ENCODE measurements at places on chromosomes 4 and X.

DNA sequence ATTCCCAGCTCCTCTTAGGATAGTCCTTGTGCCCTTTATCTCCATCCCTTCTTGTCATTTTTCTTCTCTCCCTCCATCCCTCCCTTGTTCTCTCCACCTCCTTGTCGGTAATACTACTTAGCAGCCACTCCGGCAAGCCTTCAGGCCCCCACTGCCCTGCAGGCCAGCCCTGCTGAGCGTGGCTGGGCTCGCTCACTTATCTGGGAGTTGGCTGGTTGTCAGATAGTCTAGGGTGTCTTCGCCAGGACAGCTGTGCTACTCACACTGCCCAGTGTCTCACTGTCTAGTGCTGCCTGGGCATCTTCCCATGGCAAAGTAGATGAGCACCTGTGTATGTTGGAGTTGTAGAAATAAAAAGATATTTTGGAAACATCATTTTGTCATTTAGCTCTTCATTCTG, 75.0 kb downstream of the STK32B start:
- DNase-seq: no peak

- no peak for DNase-seq
These were observed 31.5 kb upstream of the KLHL2 start for GRCh38 chr4:165175879-165176278.

DNA sequence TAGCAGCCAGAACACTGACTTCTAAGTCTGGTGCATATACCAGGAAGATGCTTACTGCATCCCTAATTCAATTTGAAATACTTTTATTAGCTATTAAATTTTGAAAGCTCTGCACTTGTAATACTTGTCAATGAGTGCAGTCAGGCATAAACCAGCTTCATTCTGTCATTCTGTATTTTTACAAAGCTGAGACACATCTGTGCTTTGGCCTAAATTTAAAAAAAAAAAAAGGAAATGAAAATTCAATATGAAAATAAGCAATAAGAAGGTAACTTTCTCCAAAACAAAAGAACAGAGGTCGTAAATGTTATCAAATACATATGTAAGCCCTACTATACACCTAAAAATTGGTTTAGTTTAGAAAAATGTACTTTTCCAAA, 7.0 kb downstream of the SMIM14 start:
- no peak for DNase-seq

GRCh38 chrX:16981209-16981608, 34.8 kb downstream of the REPS2 start:
- DNase-seq: no peak

GRCh38 chr4:74632634-74633033, 161.7 kb downstream of the BTC start:
- DNase-seq: no peak

DNA sequence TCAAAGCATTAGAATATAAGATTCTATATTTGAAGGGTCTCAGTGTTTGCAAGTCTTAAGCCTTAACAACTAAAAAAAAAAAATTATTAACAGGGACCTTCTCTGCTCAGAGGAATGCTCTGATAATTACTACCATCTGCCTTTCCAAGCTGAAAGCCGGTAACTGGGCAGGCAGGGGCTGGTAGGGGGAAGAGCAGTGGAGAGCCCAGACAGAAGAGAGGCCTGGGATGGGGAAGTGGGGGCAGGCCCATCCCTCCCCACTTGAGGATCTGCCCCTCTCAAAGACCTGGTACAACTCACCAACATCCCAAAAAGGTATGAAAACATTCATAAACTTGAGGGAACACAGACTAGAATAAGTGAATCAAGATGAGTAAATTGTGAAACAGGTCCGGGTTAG, 113.9 kb downstream of the QDPR start:
- no peak for DNase-seq

- no peak for DNase-seq
These were observed 76.5 kb downstream of the RELL1 start for GRCh38 chr4:37609626-37610025.

DNA sequence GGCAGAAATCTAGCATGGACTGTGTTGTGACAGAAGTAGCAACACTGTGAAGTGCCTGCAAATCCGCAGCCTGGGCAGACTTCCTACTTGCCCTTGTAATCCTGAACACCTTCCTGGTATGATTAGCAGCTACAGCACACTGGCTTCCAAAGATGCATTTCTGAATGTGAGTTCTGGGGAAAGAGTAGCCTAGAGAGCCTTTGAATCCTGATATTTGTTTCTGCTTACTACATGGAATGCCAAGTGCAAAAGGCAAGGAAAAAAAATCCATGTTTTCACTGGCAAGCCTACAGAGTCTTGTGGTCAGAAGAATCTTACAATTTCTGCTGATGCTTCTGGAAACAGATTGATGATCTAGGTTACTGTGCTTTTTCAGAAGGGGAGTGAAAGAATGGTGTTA, 223.7 kb downstream of the COL25A1 start:
- DNase-seq: no peak

GRCh38 chr4:4862071-4862551, 2.6 kb downstream of the MSX1 start:
- no peak for DNase-seq

DNA sequence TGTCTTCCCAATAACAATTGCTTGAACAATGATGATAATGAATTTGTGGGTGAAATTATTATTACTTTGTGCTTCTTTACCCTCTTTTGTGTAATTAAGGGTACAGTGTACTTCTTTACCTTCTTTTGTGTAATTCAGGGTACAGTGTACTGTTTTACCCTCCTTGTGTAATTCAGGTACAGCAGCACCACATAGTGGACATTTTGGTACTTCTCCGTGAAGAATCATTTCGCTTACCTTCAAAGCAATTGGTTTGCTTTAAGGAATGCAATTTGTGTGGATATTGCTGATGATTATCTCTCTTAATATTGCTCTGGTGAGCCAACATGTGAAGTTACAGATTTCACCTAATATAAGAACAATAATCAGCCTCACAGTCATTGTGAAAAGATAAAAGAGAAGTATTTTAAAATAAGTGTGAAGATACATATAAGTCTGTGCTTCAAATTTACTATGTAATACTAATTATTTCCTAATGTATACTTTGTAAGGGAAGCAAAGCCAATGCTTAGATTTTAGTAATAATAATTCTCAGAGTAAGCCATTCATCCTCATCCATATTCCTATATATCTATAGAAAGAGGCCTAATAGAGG, 27.2 kb upstream of the SEC24B start:
- DNase-seq: no peak

DNA sequence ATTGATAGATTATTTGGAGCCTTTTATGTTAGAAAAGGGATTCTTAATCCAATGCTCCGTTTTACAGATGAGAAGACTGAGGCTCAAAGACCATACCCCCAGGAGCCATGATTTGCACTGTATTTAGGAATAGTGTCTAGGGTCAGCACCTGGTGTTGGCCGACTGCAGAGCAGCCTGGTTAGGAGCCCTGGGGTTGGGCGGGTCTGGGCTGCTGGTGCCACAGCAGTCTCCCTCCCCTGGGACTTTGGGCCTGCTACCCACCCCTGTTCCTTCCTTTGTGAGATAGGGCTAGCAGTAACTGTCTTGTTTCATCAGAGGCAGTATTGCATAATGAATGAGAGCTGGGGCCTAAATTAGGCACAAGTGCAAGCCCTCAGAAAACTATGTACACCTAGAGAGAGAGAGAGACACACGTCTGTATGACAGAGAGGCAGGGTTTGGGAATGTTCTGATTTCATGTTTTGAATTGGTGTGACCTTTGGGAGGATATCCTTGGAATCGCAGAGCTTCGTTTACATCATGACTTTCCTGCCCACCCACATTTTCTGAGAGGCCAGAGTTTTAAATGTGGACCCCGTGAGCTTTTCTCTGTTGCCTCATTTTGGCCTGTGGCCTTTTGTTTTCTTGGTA, 111.7 kb downstream of the PTTG2 start:
- DNase-seq: no peak

DNA sequence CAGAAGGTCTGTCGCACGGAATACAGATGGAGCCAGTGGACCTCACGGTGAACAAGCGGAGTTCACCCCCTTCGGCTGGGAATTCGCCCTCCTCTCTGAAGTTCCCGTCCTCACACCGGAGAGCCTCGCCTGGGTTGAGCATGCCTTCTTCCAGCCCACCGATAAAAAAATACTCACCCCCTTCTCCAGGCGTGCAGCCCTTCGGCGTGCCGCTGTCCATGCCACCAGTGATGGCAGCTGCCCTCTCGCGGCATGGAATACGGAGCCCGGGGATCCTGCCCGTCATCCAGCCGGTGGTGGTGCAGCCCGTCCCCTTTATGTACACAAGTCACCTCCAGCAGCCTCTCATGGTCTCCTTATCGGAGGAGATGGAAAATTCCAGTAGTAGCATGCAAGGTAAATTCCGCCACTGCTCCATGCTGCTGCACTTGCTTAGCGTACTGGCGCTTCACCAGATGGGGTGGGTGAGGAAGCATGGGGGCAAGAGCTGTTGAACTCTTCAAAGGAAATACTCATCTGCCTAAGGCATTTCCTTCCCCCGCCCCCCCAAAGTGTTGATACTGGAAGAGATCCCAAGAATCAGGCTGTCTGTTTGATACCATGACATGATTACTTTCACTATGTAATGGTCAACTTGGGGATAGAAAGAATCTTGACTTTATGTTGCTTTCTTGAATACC, 24.8 kb downstream of the KLF3 start:
- no peak for DNase-seq

- no peak for DNase-seq
These were observed 468 bp downstream of the GLA start for GRCh38 chrX:101407167-101407747.

DNA sequence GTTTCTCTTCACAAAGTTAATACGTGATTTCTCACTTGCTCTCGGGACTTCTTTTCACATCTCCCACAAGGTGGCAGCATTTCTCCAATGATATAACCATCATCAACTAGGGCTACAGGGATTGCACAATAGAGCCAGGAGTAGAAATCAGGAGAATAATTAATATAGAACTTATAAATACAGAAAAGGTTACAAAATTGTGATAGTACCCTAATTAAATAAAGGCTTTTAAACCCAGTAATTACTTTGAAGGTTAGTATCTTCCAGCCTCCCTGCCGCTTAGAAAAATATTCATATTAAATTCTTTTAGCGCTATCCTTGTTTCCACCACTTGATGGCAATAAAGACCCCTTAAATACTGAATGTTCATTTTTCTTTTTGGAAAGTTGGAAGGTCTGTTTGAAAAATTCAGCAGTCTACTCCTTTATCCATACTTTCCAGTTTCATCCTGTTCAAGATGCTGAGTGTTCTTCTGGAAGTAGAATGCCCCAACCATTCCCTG, 65.8 kb downstream of the RASGEF1B start:
- no peak for DNase-seq

DNA sequence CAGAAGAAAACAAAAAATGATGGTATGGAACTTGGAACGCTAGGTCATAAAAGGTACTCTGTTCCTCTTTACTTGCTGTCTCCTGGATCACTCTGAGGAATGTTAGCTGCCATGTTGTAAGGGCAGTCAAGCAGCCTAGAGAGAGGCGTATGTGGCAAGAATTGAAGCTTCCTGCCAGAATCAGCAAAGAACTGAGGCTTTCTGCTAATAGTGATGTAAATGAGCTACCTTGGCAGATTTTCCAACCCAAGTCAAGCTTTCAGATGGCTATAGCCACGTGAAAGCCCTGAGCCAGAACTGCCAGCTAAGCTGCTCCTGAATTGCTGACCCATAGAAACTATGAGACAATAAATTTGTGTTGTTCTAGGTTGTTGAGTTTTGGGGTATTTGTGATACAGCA, 38.7 kb downstream of the AASDH start:
- DNase-seq: peak; percentile 30

GRCh38 chr4:7763106-7763505, 176.6 kb downstream of the AFAP1 start:
- DNase-seq: no peak

GRCh38 chrX:28876408-28876807, 289.2 kb downstream of the IL1RAPL1 start:
- DNase-seq: no peak
